ENCODE measurements at places on chromosomes 6 and 20. TPM values are rescaled to one million over a fixed set of nuclear protein-coding genes. Genes with fewer than 3 reads are reported as not detected.

Gene TINAG
- not detected for total RNA-seq

Gene SYCP2
- 0.88 TPM for total RNA-seq

Gene SLPI
- not detected for total RNA-seq

Gene RSPO3
- total RNA-seq = 0.81 TPM

Gene SLC52A3
- total RNA-seq = not detected

Gene CLPSL2
- total RNA-seq = not detected

Gene PAK5
- 1.6 TPM for total RNA-seq

GRCh38 chr6:16956361-16956760 is 145.5 kb upstream of the STMND1 start:
- no peaks in the 10 kb centered on the region for H3K36me3 ChIP-seq
- no peak for DNase-seq
- H3K27me3 ChIP-seq = no peaks in the 10 kb centered on the region
- peaks cover 4% of the 10 kb centered on the region for H3K4me1 ChIP-seq

- H3K36me3 ChIP-seq = no peaks in the 10 kb centered on the region
- H3K4me3 ChIP-seq = no peak overlapping the region
- peaks cover 3% of the 10 kb centered on the region for H3K4me1 ChIP-seq
- DNase-seq = no peak
- H3K27ac ChIP-seq = no peak overlapping the region
These were observed 238.9 kb downstream of the ERMARD start for GRCh38 chr6:169990095-169991030.

GRCh38 chr6:6721606-6722005 is 133.1 kb downstream of the LY86 start:
- H3K27me3 ChIP-seq = no peaks in the 10 kb centered on the region
- no peak overlapping the region for H3K27ac ChIP-seq
- no peak for DNase-seq
- H3K4me3 ChIP-seq = no peak overlapping the region
- peaks cover 27% of the 10 kb centered on the region for H3K4me1 ChIP-seq

DNA sequence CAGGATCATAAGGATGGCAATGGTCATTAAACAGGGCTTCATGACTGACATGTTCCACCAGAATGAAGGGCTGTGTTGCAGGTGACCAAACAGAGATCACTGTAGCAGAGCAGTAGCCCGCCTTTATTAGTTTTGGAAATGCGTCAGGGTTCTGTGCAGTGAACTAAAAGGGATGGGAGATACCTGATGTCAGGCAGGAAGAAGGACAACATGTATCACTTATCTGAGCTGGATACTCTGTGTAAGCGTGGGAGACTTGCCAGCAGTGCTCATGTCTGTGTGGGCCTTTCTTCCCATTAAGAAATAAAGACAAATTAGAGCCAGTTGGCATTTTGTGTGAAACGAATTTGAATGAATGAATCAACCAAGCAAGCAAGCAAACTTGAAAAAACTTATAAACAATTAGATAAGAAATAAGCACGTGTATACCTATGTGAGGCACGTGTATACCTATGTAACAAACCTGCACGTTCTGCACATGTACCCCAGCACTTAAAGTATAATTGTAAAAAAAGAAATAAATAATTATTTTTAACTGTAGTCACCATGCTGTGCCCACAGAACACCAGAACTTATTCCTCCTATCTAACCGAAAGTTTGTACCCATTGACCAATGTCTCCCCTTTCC is at the start of gene DEFB116:
DEFB116 (minus strand) TSS at position 51 of the 628 bp plus-strand sequence; CDS start at position 51, 0 bp downstream.
- DNase-seq = no peak
- no peak within 1 kb of the TSS for H3K4me3 ChIP-seq
- no peaks in the 10 kb centered on the region for H3K4me1 ChIP-seq
- no peaks in the 10 kb centered on the region for H3K27me3 ChIP-seq
- H3K36me3 ChIP-seq = no peaks in the 10 kb centered on the region

DNA sequence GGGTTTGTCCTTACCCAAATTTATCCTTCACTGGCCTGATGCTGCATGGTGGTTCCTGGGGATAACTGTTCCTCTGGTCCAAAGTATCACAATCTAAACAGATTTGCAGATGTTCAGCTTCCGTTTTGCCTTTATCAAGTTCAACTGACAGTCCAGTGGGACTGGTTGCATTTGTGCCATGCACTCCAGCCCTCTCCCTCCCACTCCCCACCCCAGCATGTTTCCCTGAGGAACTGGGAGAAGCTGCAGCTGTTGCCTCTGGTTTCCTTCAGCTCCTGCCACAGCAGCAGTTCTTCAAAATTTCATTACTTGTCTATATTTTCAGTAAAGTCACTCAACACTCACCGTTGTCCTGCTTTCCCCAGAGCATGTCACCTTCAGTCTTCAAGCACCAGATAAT is 39.5 kb upstream of the KIF16B start:
- no peak overlapping the region for H3K27ac ChIP-seq
- no peak overlapping the region for H3K4me3 ChIP-seq
- H3K4me1 ChIP-seq = peaks cover 5% of the 10 kb centered on the region
- DNase-seq = no peak
- H3K36me3 ChIP-seq = no peaks in the 10 kb centered on the region

DNA sequence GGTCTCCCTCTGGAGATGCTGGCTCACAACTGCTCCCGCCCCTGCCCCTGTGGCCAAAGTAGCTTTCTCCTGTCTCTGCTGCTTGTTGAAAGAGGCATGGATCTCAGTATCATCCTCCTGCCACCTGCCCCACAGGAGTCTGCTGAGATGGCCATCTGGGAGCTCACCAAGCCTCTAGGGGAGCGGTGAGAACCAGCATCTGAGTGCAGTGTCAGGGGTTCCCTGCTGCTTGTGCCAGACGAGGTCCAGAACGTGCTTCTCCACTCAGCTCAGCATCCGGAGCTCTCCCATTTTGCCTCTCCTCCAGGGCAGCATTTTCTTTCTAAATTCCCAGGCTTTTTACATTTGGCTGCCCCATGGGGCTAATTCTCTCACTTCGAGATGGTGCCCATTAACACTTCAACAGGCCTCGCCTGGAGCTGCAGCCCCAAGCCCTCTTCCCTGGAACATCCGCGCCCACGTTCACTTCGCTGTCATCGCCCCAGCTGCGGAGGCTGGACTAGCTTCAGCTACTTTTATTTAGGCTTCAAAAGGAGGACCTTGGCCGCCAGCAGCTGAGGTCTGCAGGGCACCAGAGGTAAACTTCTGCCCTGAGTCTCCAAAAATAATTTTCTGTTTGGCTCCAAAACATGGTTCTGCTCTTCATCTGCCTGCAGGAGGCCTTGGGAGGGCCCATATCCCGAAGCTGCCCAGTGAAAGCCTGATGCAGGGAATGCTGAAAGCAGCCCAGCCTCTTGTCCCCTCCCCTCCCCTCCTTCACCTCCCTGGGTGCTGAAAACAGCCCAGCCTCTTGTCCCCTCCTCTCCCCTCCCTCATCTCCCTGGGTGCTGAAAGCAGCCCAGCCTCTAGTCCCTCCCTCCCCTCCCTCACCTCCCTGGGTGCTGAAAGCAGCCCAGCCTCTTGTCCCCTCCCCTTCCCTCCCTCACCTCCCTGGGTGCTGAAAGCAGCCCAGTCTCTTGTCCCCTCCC is 25.2 kb upstream of the MLN start:
- H3K27ac ChIP-seq = no peak overlapping the region
- H3K4me3 ChIP-seq = no peak overlapping the region
- no peaks in the 10 kb centered on the region for H3K36me3 ChIP-seq
- no peak for DNase-seq

- no peak overlapping the region for H3K27ac ChIP-seq
- DNase-seq = no peak
- no peaks in the 10 kb centered on the region for H3K4me1 ChIP-seq
- no peaks in the 10 kb centered on the region for H3K36me3 ChIP-seq
- H3K4me3 ChIP-seq = no peak overlapping the region
These were observed 116.0 kb upstream of the FOXA2 start for GRCh38 chr20:22700367-22700766.

GRCh38 chr6:84118191-84118590 is 84.6 kb downstream of the MRAP2 start:
- no peak overlapping the region for H3K4me3 ChIP-seq
- H3K36me3 ChIP-seq = no peaks in the 10 kb centered on the region
- DNase-seq = no peak

GRCh38 chr6:133621751-133622150 is 267.2 kb upstream of the TCF21 start:
- DNase-seq = no peak
- no peaks in the 10 kb centered on the region for H3K4me1 ChIP-seq
- no peaks in the 10 kb centered on the region for H3K27me3 ChIP-seq
- no peaks in the 10 kb centered on the region for H3K36me3 ChIP-seq

GRCh38 chr20:49872056-49872455 is 43.3 kb downstream of the SPATA2 start:
- no peak overlapping the region for H3K27ac ChIP-seq
- no peak for DNase-seq
- no peaks in the 10 kb centered on the region for H3K36me3 ChIP-seq
- no peaks in the 10 kb centered on the region for H3K27me3 ChIP-seq
- H3K4me1 ChIP-seq = peaks cover 16% of the 10 kb centered on the region

GRCh38 chr6:165637586-165637985 is 25.5 kb downstream of the PDE10A start:
- DNase-seq = no peak
- peak overlapping the region; percentile 13 for H3K4me3 ChIP-seq
- peaks cover 34% of the 10 kb centered on the region for H3K4me1 ChIP-seq
- H3K36me3 ChIP-seq = no peaks in the 10 kb centered on the region
- H3K27ac ChIP-seq = peak overlapping the region; percentile 61

- no peak overlapping the region for H3K4me3 ChIP-seq
- H3K27me3 ChIP-seq = no peaks in the 10 kb centered on the region
- DNase-seq = no peak
- no peaks in the 10 kb centered on the region for H3K4me1 ChIP-seq
- H3K27ac ChIP-seq = no peak overlapping the region
These were observed 17.6 kb upstream of the SLC22A3 start for GRCh38 chr6:160330619-160331018.

DNA sequence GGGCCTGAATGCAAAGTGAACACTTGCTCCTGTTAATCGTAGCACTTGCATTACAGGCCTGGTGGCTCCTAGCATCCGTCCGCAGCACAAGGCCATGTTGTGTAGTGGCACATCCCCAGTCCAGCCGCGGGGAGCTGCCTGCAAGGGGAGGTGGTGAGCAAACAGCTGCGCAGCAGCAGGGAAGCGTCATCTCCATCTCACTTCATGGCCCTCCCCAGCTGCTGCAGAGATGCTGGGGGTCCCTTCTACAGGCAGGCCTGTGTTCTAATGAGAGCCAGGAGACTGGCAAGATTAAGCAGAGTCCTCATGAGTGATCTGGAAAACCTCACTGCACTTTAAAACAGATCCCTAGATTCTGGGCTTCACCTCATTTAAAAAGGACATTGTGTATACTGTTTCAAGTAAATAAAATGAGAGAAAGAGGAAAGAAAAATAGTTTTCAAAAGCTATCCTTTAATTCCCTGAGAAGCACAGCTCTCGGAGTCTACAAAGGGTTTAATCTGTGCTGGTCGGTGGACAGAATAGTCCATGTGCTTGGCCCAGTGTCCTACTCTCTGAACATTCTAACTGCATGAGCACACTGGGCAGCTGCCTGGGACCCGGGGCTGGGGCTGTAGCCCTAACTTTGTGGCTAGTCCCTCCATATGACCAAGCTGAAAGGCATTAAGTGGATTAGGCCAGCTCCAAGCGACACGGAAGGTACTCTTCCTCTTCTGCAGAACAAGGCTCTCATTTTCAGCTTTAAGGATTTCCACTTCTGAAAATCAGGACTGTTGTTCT is 125.8 kb downstream of the LY86 start:
- H3K27ac ChIP-seq = no peak overlapping the region
- H3K27me3 ChIP-seq = no peaks in the 10 kb centered on the region
- DNase-seq = no peak
- H3K4me3 ChIP-seq = no peak overlapping the region
- H3K36me3 ChIP-seq = no peaks in the 10 kb centered on the region

DNA sequence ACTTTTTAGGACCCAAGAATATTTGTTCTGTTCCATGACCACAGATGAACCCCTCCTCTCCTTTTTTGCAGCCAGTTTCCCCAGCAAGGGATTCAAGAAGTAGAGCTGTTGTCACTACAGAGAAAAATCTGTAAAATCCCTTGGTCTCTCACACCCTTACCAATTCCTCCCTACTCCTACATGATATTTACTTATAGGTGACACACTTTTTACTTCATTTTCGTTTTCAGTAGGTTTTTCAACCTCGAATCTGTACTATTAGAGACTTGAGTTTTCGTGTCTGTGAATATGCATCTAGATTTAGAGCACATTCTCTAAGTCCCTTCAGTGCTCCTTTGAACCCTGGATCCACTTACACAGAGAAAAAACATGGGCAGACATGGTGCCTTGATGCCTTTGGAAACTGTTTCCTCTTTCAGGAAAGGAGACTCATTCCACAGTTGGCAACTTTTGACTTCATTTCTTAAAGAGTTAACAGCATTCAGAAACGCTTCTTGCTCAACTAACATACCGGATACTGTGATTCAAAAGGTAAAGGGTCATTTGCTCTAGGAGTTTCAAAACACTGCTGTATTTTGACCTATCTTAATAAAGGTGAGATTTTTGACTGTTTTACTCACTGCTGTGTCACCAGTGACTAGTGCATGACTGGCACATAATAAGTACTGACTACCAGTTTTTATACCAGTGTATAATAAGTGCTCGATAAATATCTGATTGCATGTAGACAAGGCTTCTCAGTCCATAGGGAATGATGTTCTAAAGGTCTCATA is 50.6 kb downstream of the LAMA4 start:
- no peak for DNase-seq
- H3K27me3 ChIP-seq = no peaks in the 10 kb centered on the region
- no peak overlapping the region for H3K27ac ChIP-seq
- no peaks in the 10 kb centered on the region for H3K36me3 ChIP-seq
